ENCODE measurements at places on chromosomes 13 and 19.

GRCh38 chr19:566403-566802 is 6.0 kb upstream of the BSG start:
- peak; percentile 75 for DNase-seq

DNA sequence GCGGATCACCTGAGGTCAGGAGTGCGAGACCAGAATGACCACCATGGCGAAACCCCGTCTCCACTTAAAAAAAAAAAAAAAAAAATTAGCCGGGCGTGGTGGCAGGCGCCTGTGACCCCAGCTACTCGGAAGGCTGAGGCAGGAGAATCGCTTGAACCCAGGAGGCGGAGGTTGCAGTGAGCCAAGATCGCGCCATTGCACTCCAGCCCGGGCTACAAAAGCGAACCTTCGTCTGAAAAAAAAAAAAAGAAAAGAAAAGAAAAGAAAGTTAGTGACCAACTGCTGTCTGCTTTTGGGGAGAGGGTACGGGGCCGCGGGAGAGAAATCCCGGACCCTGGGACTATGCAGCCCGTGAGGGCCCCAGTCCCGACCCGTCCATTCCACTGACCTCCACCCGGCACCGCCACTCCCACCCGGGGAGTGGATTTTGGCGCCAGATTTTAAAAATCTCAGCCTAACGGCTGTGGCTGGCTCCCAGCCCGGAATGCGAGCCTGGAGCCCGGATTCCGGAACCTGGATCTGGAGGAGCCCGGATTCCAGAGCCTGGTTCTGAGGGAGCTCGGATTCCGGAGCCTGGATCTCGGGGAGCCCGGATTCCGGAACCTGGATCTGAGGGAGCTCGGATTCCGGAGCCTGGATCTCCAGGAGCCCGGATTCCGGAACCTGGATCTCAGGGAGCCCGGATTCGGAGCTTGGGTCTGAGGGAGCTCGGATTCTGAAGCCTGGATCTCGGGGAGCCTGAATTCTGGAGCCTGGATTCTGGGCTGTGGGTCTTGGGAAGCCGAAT is 6.1 kb upstream of the LMNB2 start:
- no peak for DNase-seq

DNA sequence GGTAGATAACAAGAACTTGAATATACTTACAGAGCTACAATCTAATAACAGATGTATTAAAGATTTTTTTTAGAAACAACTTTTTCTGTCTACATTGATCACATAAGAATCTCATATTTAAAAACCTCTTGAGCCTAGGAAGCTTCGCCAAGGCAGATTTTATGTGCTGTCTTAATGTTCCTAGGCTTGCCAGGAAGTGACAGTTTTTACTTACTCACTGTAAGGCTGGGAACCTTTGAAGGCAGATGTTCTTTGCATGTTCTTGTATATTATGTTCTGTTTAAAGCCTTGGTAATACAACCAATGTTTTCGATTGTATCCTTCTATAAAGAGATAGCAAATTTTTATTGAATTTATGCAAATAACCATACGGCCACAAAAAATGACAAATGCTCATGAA is 492.7 kb downstream of the GPC5 start:
- DNase-seq = peak; percentile 7

DNA sequence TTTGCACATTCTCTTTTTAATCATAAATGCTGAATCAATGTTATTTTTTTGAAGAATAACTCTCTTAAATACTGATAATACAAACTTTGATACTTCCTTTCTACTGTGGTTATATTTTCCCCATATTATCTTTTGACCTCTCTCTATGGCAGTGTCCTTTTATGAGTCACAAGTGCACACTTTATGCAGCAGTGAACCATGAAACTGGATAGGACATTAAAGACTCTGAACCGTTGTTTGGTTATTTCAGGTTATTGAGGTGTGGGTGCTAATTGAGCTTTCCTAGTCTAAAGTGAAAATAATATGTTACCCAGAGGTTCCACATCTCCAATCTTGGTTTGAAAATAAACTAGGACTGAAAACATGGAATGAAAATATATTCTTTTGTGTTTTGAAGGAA is 71.4 kb downstream of the DGKH start:
- DNase-seq = no peak

- peak; percentile 61 for DNase-seq
Observed at GRCh38 chr13:108508263-108508662, 121.1 kb upstream of the MYO16 start.

GRCh38 chr13:108030769-108031168 is 184.6 kb downstream of the LIG4 start:
- no peak for DNase-seq

- DNase-seq = no peak
Observed at GRCh38 chr13:24574847-24575246, 62.3 kb upstream of the PARP4 start.

DNA sequence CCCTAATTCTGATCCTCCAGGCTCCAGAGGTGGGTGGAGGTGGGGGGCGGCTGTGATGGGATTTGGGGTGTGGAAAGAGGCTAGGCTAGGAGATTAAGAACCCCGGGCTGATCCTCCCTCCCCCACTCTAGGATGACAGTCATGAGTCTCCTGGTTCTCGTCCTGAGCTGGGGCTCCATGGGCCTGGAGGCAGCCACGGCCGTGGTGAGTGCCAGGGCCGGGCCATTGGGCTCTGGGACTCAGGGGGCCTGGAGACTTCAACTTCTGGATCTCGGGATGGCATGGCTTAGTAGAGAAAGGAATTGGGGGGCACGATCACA is 13.9 kb downstream of the TTYH1 start:
- no peak for DNase-seq

GRCh38 chr19:57689750-57690149 is 8.0 kb downstream of the ZNF551 start:
- DNase-seq = no peak

DNA sequence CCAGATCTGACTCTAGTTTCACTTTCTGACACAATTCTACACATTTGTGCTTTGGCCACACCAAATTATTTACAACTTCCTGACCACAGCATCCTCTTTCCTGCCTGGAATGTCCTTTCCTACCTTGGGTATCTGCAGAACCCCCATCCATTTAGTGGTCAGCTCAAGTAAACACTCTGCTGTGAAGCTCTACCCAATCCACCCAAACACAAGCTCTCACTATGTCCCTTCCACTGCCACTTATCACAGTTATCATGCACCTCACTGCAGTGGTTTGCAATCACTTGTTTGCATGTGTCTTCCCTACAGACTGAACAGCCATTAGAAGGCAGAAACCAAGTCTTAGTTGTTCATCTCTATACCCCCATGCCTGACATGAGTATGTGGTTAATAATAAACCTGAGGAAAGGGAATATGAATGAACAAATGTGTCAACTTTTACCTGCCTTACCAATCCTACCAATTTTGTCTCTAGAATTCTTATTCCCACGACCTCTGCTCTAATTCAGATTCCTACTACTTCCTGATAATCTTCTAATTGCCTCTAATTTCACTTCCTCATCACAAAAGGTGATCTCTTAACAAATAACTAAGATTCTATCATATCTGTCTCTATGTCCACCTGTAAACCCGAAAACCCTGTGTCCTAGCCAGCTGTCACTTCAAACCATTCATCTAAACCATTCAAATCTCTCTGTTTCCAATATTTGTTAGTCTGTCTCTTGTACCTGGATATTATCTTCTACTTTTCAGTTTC is 25.1 kb downstream of the LNX2 start:
- DNase-seq = peak; percentile 81

DNA sequence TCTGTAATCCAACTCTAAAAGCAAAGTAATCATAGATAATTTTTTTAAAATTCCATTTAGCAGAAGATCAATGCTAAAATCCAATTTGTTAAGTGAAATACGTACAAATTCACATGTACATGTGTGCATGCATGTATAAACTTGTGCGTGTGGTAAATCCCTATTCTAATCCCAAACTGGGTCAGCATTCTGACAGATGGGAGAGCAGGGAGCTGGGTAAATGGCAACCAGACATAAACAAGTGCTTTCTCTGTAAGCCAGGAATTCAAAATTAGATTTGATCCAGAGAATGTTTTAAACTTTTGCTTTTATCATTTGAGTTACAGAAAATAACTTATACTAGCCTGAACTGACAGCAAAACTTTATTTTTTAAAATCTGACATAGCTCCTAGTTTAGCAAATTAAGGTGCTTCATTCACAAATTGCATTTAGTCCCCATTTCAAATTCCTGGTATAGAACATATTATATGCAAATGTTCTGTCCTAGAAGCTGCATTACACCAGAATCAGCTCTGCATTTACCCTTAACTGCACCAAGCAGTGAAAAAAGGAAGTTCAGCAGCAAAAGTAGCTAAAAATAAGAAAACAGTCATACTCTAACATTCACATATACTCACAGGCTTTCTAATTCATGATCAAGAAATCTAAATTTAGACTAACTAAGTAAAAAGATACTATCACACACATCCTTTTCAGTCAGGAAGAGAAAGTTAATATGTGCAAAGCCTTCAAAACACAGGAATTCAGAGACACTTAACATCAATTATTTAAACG is 32.6 kb downstream of the UBL3 start:
- DNase-seq = peak; percentile 72

DNA sequence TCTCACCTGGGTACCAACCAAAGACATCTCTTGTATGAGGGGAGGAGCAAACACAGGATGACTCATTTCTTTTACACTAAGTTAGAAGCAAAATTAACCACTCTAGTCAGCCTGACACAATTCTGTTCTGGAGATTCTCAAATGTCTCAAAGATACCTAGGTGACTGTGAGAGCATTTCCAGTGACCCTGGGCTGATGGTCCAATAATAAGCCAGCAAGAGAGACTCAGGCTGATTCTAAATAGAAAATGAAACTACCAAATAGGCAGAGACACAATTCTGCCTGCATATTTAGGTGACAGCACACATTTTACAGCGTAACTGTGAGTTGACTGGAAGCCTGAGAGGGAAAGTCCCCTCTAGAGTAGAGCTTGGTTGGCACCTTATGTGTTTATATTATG is 16.3 kb downstream of the ZNF91 start:
- DNase-seq = no peak

DNA sequence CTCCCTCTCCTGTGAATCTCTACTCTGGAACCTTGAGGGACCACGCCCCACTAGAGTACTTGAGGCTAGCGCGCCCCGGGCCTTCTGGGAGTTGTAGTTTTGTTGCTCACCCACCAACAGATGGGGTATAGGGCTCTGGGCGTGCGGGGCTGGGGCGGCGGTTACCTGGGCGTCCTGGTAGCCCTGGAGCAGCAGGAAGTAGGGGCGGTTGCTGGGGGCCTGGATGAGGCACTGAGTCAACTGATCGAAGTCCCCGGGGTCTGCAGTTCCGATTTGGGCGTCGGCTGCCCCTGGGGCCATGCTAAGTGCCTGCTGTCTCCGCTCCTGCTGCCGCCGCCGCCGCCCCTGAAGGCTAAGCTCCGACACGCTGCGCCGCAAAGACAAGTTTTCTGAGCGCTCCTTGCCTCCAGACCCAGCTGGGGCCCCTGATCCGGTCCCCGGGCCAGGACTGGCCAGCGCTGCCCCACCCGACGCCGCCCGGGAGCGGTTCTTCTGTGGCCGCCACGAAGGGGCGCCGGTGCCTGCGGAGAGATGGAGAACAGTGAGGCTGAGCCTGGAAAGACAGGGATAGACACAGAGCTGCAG is 5.3 kb downstream of the RASIP1 start:
- DNase-seq = no peak

DNA sequence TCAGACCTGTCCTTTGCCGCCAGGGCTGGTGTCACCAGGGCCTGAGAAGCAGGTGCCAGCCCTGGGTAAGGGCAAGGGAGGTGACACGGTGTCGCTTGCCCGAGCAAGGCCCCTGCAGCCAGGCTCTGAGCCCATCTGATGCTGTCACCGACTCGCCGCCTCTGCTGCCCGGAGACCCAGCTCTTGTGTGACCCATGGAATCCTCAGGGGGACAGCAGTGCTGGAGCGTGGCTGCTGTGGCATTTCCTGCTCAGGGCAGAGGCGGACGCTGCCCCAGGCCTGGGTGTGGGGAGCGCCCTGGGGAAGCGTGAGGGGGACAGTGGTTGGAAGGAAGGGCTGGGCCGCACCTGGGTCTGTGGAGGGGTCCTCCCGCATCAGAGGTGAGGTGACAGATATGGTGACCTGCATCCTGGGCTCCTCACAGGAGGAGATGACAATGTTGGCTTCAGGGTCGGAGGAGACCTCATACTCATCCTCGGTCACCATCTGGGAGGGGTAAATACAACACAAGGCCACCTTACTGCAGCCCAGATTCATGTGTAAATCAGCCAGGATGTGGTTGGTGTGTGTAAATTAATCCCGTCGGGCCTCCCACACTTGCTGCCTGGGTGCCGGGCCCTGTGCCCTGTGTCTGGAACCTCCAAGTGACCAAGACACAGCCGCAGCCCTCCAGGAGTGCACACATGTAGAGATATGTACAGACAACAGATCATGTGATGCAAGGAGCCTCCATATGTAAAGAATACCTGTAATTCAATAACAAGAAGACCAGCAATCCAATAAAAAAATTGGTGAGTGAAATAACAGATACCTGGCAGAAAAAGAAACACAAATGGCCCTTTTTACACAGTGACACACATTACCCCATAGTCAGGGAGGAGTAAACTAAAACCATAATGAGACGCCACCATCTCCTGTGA is 27.6 kb upstream of the MATK start:
- no peak for DNase-seq

- no peak for DNase-seq
Observed at GRCh38 chr19:2479556-2480194, 3.7 kb downstream of the GADD45B start.

- no peak for DNase-seq
Observed at GRCh38 chr19:47779524-47780214, 1.2 kb downstream of the SELENOW start.

DNA sequence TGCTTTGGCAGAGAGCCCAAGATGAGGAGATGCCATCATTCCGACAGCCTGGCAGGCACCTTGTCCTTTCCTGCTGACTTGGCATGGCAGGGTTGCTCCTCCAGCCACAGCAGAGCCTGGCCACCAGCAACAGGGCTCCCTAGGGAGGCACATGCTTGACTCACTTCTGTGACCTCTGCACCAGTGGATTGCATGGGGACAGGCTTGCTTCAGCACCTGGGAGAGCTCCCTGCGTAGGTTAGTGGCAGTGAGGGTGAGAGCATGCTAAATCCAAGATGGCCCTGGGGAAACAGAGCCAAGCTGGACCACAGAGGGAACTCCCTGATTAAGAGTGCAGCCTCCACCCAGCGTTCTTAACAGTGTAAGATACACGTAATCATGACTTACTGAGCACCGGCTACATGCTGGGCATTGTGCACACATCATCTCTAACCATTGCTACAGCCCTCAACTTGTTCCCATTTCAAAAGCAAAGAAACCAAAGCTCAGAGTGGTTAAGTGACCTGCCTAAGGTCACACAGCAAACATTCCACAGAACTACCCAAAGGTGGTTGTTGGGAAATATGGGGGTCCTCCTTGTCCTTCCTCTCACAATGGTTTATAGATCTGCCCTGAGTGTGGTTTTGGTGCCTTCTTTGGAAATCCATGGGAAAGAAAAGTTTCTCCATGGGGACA is 116.6 kb upstream of the UQCRFS1 start:
- DNase-seq = peak; percentile 52
